ENCODE measurements at places on chromosomes 1 and 21.

DNA sequence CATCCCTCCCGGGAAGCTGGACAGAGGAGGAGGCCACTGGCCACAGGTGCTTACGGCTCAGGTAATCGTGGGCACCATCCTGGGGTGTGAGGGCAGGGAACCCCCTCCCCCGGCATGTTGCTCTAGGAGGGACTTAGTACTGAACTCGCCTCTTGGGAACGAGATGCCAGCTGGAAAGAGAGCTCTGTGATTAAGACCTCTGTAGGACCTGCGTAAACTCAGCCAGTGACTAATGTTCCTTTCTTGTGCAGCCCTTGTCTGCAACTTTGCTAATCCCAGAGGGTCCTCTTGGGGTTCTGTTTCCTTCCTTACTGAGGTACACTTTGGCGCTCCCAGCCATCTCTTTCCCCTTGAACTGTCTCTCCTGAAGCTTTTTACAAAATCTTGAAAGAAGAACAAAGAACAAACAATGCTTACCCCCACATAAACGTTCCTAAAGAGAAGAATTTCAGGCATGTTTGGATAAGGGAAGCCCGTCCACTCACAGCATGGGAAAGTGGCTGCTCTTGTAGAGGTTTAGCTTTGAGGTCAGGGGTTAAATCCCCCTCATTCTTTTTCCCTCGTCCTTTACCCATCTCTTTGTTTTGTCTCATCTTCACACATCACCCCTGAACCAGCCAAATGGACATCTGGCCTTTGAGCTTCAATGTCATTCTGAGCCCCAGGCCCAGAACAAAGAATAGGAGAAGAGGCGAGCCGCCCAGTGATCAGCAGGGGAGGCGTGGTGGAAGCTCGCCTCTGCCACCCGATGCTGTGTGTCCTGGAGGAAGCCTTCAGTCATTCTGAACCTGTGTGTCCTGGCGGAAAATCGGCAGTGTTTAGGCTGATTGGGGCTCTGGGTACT, 37.4 kb downstream of the CITED4 start:
- DNase-seq, result peak; percentile 49

GRCh38 chr1:174469687-174470086, 21.9 kb downstream of the GPR52 start:
- DNase-seq, result no peak

DNA sequence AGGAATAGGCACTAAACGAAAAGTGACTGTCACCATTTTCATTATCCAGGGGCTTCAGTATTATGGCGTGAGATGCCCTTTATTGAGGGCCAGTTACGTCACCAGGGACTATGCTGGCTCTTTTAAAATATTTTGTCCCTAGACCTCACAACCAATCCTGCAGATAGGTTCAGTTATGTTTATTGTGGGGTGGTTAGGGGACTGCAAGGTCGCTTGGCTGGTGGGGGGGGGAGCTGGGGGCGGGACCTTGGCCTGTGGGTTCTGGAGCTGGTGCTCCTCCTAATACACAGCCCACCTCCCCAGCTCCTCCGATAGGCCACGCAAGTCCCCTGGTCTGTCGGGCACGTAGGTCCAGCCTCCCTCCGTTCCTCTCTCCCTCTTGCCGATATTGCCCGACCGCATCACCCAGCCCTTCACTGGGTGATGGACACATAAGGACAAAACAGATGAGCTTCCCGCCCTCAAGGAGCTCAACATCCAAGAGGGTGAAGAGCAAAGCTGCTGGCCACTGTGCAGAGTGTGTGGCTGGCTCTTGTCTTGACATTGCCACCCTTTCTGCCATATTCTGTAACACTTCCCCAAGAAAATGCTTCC, 271.8 kb downstream of the MATN1 start:
- DNase-seq, result no peak

DNA sequence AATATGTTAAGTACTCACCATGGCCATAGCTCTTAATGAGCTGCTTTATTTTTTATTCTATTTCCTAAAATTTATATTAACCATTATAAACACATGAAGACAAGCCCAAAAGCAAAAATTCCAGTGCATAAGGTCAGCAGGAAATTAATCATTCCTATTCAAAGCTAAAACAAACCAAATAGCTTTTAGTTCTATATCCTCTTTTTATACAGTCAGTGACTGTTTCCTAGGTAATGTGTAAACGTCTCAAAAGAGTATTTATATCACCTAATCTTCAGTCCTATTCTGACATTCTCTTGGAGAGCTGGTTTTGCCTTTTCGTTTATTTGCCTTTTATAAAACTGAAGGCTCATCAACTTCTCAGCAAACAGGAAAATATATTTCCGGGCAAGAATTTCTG, 4.2 kb downstream of the GOLPH3L start:
- no peak for DNase-seq

DNA sequence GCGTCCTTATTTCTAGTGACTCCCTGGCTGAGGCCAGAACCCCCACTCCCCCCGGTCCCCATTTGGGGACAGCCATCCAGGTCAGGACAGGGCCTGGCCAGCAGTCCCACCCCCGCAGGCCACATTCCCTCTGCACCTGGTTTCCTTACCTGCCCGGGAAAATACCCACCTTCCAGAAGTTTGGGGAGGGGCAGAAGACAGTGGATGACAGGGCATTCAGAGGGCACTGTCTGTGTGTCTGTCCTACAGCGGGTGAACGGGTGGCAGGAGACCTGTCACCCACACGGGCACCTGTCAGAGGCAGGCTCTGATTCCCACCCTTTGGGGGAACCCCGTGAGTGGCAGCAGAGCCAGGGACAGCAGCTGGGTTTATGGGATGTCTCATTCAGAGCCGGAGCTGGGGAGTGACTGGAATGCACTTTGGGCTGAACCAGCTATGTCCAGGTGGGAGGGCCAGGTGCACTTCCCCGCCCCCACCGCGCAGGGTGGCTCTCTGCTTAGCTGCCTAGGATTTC, 2.0 kb downstream of the ARHGEF16 start:
- DNase-seq, result no peak

GRCh38 chr1:48033495-48034045, 36.4 kb upstream of the TRABD2B start:
- DNase-seq, result no peak

- no peak for DNase-seq
Measured at GRCh38 chr1:209655411-209656231, 3.4 kb upstream of the LAMB3 start.

DNA sequence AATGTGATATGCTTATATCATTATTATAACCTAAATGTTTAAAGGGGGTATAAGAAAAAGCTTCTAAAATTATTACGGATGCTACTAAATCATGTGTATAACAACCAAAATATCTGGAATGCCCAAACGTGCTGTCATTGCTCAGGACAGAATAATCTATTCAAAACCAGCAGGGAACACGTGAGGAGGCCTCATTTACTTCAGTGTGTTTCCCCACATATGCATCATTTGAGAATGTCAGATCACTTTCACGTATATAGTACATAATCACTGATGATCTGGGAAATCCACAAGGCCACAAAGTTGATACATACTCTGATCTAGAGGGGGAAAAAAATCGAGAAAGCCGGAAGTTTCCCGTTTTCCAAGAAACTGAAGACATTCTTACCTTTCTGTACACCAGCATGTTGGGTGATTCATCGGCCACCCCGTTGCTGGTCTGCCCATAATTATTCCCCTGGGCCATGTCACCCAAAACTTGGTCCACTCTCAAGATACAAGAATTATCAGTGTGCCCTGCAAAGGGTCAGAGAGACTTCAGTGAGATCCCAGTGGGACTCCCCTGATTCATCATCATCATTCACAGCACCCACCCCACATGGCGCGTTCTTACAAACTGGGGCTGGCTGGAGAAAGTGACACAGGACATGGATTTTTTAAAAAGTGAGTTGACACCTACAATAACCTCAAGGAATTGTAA, 1.5 kb downstream of the RGS7 start:
- DNase-seq, result no peak

GRCh38 chr1:243431591-243431990, 175.8 kb downstream of the SDCCAG8 start:
- no peak for DNase-seq

DNA sequence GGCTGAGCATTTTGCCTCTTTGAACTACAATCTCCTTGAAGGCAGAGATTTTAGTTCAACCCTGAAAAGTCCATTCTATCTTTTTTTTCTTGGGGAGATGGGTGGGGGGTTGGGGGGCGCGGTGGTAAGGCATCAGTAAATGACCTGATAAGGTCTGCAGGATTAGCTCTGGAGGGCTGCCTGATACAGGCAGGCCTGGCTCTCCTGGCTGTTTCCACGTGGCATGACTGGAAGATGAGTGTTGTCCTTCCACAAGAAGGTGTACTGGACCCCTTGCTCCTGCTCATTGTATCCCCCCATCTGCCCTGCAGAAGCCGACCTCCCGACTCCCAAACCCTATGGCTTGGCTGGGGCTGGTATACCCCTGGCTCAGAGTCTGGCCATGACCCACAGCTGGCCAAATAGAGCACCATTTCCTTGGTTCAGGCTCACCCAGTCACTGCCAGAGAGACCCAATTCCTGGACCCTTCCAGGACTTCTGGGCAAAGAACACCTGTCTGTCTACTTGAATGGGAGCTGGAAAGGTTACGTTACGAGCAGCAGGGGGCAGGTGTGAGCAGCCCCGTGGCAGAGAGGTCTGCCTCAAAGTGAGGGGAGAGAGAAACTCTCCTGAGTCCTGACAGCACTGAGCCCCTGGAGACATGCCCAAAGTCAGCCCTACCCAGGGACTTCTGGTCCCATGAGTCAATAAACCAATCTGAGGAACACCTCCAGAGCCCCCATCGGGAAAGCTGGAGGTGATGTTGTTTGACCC, 17.0 kb downstream of the DHRS3 start:
- no peak for DNase-seq

GRCh38 chr1:197904126-197904787, 1.8 kb downstream of the C1orf53 start:
- no peak for DNase-seq

DNA sequence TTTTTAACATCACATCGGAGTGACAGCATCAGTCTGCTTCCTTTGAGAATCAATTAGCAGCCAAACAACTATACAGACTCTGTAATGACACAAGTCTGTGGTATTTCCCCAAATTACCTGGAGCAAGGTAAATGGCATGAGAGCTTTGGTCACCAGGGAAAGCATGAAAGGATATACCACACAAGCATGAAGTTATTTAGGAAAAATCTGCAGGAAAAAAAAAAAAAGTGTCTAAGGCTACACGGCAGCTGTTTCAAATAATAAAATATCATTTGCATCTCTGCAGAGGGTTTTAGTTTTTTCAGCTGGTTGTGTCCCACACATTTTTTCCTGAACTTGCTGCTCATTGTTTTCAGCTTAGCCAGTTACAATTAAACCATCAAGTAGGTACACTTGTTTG, 234.7 kb downstream of the TTLL7 start:
- no peak for DNase-seq

- DNase-seq, result no peak
Measured at GRCh38 chr1:207876131-207876530, 34.8 kb downstream of the CD34 start.

DNA sequence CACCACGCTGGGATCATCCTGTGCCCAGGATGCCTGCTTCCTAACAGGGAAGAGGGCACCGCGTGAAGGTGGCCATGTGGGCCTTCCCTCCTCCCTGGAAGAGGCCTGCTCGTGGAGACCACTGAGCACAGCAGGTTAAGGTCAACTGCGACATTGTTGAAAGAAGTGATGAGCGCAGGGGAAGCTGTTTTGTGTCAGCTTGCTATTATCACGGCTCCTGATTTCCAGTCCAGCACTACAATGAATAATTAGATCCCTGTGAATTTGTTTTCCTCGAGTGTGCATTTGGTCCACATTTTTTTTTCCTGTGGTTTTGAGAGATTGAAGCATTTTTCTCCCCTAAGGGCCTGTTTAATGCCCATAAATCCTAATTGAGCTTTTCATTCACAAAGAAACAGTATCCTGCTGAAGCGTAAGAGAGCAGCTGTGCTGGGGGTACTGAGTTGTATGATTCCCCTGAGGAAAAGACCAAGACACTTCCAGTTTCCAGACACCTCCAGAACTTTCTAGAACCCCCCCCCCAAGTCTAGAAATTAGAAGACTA, 204.9 kb downstream of the KCNJ6 start:
- DNase-seq, result no peak

- no peak for DNase-seq
Measured at GRCh38 chr1:86645851-86646250, 58.5 kb upstream of the SH3GLB1 start.

All from AG04449 (cell line).